ENCODE measurements at places on chromosomes 4 and X.

DNA sequence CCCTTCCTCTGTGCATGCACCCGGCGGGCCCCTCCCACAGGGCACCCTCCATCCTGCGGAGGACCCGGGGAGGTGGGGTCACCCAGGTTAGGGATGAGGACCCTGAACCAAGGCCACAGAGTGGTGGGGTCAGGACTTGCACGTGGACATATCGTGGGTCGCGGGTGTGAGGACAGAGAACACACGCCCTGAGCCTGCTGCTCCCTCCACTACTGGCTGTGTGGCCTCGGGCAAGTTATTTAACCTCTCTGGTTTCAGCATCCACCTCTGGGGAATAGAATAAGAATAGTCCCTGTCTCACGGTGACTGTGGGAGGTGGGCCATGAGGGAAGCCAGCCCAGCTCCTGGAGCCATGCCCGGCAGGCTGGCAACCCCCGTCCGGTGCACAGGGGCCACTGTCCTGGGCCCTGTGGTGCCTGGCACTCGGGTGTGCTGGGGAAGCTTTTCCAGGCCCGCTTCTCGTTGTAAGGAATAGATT lies 5.1 kb downstream of the PSAPL1 start:
- DNase-seq = no peak

GRCh38 chrX:155966876-155967275 lies 30.6 kb upstream of the IL9R start:
- no peak for DNase-seq

DNA sequence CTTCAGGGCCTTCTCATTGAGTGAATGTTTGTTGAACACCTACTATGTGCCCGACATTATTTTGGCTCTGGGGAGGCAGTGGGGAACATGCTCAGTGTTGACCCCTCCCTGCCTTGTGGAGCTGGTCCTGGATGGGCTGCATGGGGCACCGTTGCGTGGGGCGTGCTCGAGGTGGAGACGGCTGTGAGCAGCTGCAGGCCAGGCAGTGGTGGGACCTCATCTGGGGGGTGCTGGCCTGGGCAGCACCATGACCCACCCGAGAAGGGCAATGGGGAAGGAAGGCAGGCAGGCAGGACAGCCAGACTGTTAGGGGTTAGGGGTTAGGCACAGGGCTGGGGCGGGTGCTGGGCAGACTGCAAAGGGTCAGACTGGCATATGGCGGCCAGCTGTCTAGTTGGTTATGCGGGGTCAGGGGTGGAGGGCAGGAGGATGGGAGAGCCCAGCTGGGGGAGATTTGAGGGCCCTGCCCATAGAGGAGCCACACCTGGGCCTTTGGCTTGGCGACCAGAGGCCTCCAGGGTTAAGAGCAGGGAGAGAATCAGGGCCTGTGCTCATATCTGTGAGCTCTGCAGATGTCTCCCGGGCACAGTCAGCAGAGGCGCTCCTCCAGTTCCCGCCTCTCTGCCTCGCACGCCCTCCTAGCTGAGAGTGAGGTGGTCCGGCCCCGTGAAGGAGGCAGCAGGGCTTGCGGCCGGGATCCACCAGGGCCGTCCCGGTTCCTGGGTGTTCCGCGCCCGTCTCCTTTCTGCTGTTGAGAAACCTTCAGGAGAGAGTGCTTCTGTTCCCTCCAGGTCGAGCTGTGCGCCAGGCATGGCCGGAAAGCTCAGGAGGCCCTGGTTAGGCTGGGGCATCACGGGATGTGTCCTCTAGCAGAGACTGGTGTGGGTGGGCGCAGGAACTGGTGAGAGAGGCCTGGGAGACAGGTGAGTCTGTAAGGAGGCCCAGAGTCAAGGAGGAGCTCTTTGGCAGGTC lies 73.3 kb downstream of the RGS12 start:
- no peak for DNase-seq

DNA sequence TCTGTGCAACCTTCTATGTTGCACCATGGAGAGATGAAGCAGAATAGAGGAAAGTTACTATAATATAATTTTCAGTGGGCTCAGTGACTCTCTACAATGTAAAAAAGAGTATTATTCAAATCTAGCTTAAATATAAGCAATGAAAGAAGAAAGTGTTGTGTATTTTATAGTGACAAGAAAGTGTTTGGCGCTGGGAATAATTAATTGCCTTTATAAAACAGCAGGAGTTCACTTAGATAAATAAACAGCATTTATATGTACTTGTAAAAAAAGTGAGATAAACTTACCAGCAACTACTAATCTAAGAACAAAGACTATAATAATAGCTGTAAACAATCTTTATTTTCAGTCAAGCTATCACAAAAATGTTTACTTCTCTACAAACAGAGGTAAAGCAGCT lies 488.9 kb upstream of the PCDH10 start:
- no peak for DNase-seq

DNA sequence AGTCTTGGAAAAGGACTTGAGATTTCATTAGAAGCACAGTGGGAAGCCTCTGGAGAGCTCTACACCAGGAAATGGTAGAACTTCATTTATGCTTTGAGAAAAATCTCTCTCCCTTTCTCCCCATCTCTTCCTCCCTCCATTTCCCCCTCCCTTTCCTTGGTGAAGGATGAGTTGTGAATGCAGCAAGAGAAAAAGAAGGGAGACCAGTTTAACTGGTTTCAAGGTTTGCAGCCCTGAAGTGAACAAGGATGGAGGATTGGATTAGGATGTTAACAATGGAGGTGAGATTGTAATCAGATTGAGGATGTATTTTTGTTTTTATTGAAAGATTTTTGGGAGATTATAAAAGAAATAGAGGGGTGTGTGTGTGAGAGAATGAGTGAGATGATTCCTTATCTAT lies 99.5 kb downstream of the ANK2 start:
- DNase-seq = no peak

- no peak for DNase-seq
Measured at GRCh38 chr4:138665851-138666250, 349.7 kb upstream of the NOCT start.

DNA sequence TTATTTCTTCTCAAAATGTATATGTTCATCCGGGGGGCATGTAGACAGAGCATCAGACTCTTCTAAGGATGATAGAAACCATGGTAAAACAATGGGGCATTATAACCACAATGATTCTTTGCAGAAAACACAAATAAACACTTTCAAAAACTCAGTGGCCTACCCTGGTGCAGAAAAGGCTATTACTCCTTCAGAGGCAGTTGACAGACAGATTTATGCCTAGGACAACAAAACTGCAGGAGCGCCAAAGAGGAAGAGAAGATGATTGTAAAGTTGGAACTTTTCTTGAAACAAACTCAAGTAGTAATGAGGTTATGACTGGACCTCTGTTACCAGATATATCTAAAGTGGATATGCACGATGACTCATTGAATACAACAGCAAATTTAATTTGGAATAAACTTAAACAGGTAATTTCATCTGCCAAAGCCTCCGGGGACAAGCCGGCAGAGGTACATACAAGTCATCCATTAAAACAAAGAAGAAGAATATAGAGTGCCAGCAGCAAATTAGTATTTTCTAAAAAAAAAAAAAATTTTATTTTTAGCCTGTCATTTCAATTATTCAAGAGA lies 1068.4 kb upstream of the INTU start:
- no peak for DNase-seq

Measured in activated CD4-positive, alpha-beta T cell treated with anti-CD3 and anti-CD28 coated beads for 1 hour (primary cell).